ENCODE measurements at places on chromosomes 11 and 22.

GRCh38 chr11:32231909-32232493 is 141.1 kb downstream of the RCN1 start:
- DNase-seq, result peak; percentile 32

GRCh38 chr22:48315439-48316256 is 1512.0 kb downstream of the BRD1 start:
- DNase-seq, result no peak

DNA sequence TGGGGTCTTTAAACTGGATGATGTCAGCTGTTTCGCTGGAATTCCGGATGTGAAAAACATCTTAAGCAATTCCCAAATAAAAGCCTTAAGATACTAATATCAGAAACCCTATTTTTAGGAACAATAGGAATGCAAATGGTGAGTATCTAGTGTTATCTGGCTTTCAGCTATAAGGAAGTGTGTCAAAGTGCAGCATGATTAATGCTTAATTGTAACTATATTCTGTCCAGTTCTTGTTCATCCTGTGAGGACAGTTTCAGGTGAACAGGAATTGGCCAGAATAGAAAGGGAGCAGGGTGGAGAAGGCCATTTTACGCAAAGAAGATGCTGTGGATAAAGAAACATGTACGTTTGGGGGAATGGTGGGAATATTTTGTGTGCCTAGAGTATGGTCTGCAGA is 108.2 kb downstream of the RASSF10 start:
- no peak for DNase-seq

DNA sequence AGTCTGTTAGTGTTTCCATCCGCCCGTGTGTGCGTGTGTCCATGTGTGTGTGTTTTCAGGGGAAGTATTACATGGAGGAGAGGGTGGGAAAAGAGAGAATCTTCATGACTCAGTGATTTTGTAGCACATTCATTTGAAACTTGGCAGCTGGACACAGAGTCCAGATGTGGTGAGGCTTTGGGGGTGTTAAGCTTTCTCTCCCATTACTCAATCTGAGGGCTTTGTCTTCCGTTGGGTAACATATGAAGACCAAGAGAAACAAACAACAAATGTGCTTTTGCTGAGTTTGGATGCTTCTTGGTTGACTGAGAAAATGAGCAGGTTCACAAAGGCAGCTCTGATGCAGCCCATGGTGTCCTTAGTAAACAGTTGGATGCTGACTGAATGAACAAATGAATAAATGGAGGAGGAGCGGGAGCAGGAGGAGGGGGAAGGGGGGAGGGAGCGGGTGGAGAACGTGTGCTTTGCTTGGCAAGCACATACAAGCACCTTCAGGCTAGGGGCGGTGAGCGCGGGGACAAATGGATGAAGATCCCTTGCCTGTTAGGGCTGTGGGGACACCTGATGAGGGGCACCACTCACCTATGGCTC is 104.3 kb downstream of the ST3GAL4 start:
- no peak for DNase-seq

GRCh38 chr11:134200688-134201087 is 23.1 kb downstream of the NCAPD3 start:
- no peak for DNase-seq
